GM23338 (cell line): ENCODE measurements at places on chromosomes 16 and 17.

DNA sequence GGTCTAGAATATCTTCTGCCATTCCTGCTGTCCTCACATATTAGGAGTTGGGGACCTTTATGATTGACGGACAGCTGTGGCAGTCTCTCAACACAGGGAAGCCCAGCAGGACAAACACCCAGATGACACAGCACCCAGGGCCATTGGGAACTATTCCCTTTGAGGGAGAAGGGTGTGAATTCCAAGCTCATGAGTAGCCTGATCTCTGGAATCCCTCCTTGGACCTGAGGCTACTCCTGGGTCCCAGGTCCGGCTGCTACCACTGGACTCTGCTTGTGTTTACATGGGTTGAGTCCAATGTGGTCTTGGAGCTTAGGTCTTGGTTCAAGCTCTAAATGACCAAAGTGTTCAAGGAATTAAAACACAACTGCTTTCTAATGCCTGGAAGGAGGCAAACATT lies 78.9 kb downstream of the SLC6A2 start:
- H3K4me3 ChIP-seq, result no peak overlapping the region
- H3K27ac ChIP-seq, result no peak overlapping the region
- H3K4me1 ChIP-seq, result no peaks in the 10 kb centered on the region
- no peaks in the 10 kb centered on the region for H3K36me3 ChIP-seq
- DNase-seq, result no peak

DNA sequence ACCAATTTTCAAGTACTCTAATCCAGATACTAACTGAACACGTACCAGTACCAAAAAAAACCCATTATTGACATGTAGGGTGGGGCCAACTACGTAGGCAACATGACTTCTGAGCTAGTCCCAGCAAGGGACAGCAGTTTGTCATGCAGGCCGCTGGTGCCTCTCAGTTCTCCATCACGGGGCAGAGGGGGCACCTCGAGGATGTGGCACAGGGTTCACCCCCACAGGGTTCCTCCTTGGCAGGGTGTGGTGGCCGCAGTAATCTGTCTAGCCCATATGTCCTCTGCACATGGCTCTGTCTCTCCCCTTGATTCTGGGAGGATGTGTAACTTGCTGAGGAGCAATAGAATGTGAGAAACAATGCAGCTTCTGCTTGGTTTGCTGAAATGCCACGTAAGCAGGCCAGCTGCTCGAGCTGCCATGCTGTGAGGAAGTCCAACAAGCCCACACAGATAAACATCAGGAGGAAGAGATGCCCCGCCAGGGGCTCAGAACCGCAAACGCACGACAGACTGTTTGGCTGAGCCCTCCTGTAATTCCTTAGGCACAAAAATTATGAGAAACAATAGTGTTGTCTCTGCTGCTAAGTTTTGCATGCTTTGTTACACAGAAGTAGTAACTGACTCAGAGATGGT lies 62.4 kb downstream of the NT5M start:
- no peaks in the 10 kb centered on the region for H3K27me3 ChIP-seq
- no peaks in the 10 kb centered on the region for H3K4me1 ChIP-seq
- H3K4me3 ChIP-seq, result no peak overlapping the region
- H3K27ac ChIP-seq, result no peak overlapping the region

- DNase-seq, result peak; percentile 83
- H3K27me3 ChIP-seq, result no peaks in the 10 kb centered on the region
- H3K27ac ChIP-seq, result no peak overlapping the region
- H3K4me3 ChIP-seq, result no peak overlapping the region
- H3K4me1 ChIP-seq, result no peaks in the 10 kb centered on the region
Observed at GRCh38 chr16:16861546-16861945, 482.6 kb downstream of the NPIPA7 start.

DNA sequence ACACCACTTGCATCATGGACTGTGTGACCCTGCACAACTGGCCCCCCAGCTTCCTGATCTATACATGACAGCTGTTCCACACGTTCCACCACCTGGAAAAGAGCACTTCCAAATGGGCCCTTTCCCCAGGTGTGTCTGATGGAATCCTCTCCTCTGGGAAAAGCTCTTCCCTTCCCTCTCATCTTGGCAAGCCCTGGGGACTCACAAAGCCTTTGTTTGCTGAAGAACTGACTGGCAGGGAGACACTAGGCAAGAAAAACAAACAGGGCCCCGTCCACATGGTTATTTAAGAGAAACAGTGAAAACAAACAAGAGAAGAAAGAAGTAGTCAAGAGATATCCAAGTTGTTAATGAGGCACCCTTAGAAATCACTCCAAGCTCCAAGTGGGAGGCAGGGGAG lies 52.6 kb downstream of the C16orf95 start:
- no peaks in the 10 kb centered on the region for H3K36me3 ChIP-seq
- H3K4me3 ChIP-seq, result no peak overlapping the region
- H3K27me3 ChIP-seq, result no peaks in the 10 kb centered on the region
- H3K27ac ChIP-seq, result no peak overlapping the region
- no peaks in the 10 kb centered on the region for H3K4me1 ChIP-seq

DNA sequence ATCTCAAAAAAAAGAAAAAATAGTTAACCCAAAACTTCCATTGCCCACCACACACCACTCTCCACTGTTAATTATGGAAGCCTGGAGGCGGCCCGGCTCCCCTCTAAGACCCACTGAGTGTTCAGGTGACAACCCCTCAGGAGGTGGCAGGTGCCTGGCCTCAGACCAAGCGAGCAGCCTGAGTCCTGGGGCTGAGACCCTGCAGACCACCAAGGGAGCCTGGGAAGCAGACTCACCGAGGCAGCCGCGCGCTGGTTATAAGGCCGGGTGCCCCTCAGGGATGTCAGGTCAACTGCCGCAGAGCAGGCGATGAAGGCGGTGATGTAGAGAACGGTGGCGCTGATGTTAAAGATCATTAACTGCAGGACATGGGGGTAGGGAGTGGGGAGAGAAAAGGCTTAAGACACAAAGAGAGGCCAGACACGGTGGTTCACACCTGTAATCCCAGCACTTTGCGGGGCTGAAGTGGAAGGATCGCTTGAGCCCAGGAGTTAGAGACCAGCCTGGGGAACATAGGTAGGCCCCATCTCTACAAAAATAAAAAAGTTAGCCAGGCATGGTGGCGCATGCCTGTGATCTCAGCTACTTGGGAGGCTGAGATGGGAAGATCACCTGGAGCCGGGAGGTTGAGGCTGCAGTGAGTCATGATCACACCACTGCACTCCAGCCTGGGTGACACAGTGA lies 13.3 kb downstream of the ARL2BP start:
- no peak for DNase-seq
- H3K36me3 ChIP-seq, result no peaks in the 10 kb centered on the region
- H3K27me3 ChIP-seq, result no peaks in the 10 kb centered on the region
- no peak overlapping the region for H3K27ac ChIP-seq
- H3K4me3 ChIP-seq, result no peak overlapping the region

DNA sequence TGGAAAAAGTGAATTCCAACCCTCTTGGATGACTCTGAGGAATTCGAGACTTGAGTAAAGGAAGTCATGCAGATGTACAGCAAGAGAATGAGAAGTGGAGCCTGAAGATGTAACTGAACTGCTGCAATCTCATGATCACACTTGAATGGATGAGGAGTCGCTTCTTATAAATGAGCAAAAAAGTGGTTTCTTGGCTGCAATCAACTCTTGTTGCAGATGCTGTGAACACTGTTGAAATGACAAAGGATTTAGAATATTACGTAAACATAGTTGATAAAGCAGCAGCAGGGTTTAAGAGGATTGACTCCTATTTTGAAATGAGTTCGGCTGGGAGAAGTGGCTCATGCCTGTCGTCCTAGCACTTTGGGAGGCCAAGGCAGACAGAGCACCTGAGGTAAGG lies 25.5 kb downstream of the ASPA start:
- no peaks in the 10 kb centered on the region for H3K36me3 ChIP-seq
- DNase-seq, result no peak
- peaks cover 27% of the 10 kb centered on the region for H3K4me1 ChIP-seq
- H3K4me3 ChIP-seq, result no peak overlapping the region

DNA sequence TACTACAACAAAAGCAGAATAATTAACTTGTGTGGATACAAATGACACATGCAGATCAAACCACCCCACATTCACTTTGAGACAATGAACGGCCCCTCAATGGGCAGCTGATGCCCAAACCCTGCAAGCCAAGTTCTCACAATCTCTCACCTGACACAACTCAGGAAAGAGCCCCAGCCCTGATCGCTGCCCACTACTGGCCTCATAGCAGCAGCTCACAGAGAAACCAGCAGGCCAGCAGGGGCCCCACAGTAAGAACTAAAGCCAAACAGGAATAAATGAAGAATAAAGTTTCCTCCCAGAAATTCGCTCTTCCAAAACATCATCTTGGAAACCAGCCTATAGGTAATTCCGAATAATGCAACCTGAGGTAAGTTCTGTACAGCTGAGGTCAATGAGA lies 7.7 kb downstream of the AKTIP start:
- H3K27me3 ChIP-seq, result no peaks in the 10 kb centered on the region
- DNase-seq, result peak; percentile 57
- H3K36me3 ChIP-seq, result peaks cover 50% of the 10 kb centered on the region

DNA sequence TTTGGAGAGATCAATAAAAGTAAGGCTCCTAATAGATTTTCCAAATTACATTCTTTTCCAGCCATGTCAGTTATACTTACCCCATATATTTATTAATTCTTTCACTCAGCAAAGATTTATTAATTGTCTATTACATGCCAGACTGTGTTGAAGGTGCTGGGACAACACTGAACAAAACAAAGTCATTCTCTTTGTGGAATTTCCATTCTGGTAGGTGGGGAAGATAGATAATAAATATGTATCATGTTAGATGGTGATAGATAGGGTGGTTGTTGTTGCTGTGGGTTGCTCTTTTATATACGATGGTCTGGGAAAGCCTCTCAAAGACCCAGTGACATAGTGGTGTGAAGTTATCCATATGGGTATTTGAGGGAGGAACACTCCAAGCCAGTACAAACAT lies 39.1 kb downstream of the BCAS3 start:
- no peaks in the 10 kb centered on the region for H3K27me3 ChIP-seq
- DNase-seq, result no peak
- no peaks in the 10 kb centered on the region for H3K4me1 ChIP-seq
- H3K4me3 ChIP-seq, result no peak overlapping the region
